H1 (cell line): ENCODE measurements at places on chromosomes 6 and 20.

- DNase-seq: no peak
Observed at GRCh38 chr6:33576668-33577067, 3.4 kb downstream of the BAK1 start.

GRCh38 chr20:49384437-49385434, 97.7 kb downstream of the KCNB1 start:
- DNase-seq: peak; percentile 71

- no peak for DNase-seq
Observed at GRCh38 chr6:31112478-31112877, at the start of gene C6orf15. Gene C6orf15 (minus strand): TSS chr6:31112575. CDS start chr6:31112555, 20 bp downstream.

DNA sequence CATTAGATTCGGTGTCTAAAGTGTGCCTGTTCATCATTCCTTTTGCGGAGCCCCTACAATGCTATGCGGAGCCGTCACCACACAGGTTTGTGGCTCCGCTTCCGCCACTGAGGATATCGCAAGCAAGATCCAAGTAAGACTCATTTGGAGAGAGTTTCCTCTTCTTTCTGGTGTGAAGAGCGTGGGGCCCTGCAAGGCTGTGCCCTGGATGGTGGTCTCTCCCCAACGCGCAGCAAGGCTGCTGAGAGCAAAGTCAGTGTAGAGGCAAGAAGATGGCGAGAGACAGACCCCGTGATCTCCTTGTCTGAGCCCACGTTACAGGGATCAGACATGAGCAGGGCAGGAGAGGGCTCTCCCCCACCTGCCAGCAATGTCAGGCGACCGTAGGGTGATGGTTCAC, 96.3 kb upstream of the AFDN start:
- no peak for DNase-seq

DNA sequence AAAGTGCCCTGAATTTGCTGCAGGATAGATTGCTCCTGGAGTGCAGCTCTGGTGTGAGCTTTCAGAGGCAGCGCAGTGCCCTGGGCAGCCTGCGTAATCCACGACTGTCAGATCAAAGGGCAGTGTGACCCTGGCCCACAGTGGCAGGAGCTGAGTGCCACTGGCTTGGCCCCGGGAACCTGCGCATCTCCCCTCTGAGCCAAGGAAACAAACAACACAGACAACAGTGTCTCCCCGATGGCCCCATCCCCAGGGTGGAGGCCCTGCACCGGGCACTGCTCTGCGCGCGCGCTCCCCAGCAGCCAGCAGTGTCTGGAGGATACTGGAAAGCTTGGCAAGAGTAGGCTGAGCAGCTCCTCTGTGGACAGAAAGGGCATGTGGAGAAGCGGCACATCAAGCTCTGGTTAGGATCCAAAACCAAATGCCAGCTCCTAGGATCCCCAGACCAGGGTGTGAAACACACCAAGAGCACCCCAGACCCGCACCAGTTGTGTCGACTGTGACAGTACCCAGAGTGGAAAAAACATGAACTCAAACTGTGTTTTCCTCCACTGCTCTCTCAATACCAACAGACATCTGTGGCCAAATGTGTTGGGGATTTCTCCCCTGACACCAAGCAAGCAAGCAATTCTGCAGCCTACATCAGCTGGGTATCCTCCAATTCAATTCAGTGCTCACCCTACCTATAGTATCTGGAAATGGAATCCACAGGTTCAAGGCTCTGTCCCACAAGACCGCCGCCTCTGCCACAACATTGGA, 26.7 kb downstream of the RBCK1 start:
- no peak for DNase-seq

GRCh38 chr20:51076786-51077685, 54.1 kb upstream of the KCNG1 start:
- DNase-seq: no peak

DNA sequence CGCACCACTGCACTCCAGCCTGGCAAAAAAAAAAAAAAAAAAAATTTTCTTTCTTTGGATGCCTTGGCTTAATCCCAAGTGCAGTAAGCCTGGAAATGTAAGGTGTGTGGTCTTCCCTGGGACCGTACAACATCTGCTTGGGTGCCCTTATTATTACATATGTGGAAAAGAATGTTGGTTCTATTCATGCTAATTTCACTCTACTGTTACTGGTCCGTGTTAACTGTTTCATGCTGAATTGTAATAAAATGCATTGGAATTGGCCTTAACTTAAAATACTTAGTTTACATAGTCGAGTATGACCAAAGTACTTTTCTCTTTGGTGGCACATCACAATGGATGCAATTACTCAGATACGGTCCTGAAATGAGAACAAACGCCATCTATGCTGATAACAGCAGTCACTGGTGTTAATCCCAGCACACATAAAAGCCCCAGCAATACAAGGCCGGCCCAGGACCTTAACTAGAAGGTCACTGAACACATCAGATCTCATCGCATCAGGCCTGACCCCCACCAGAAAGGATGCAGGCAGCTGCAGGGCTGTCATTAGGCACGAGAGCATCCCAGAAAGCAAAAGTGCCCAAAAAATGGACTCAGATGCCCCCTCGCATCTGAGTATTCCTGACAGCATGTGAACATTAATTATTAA, 1.2 kb downstream of the SERPINB6 start:
- no peak for DNase-seq

DNA sequence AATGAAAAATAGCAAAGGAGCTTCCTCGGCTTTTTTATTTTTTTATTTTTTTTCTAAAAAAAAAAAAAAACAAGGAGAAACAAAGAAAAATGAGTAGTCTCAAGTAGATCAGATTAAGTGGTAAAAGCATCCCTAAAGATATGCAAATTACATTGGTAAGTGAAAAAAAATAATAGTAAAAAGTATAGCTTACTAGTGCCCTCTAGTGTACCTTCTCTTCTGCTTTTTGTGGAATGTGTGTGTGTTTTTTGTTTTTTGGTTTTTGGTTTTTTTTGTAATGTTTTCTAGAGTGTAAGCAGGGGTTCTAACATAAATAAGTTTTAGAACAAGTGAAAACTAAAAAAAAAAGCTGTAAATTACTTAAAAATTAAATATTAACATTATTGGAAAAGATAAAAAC, 1062.0 kb downstream of the HACE1 start:
- DNase-seq: no peak

DNA sequence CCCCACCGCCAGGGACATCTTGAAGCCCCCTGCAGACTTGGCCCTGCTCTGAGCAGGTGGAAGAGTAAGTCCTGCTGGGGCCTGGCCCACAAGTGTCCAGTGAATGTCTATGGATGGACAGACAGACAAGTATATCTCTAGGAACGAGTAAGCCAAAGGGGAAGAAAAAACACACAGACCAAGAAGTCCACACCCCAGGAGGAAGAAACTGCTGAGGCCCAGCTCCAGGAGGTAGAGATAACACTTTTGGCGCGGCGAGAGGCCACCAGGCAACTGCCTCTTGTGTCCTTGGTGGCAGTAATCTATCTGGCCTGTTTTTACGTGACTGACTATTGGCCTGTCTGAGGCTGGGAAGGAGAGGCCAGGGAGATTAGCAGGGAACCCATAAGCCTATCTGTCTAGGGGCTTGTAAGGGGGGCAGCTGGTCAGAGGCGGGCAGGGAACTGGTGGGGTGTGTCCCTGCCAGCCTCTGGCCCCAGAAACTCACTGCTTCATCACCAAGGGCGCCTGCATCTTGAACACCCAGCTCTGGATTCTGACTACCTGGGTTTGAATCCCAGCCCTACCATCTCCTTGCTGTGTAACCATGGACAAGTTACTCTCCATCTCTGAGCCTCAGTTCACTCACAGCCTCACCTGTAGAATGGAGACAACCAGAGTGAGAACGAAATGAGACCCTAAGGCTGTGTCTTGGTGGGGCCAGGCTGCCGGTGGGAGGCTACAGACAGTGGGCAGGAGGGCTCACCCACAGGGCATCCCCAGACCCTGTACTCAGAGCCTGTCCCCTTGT, 31.3 kb downstream of the C20orf203 start:
- no peak for DNase-seq

DNA sequence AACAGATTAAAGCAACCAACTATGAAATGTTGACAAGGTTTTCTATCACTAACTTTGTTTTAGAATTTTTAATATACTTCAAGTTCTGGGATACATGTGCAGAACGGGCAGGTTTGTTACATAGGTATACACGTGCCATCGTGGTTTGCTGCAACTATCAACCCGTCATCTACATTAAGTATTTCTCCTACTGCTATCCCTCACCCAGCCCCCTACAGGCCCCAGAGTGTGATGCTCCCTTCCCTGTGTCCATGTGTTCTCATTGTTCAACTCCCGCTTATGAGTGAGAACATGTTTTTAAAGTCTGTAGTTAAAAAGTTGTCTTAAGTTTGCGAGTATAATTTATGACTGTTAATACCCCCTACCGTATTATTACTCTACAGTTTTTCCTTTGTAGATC, 844.3 kb upstream of the MANEA start:
- no peak for DNase-seq

GRCh38 chr20:19193349-19193748, 19.1 kb upstream of the SLC24A3 start:
- DNase-seq: no peak

GRCh38 chr6:37347670-37348111, 6.1 kb upstream of the RNF8 start:
- no peak for DNase-seq

- DNase-seq: peak; percentile 48
Observed at GRCh38 chr6:55108134-55109130, 65.9 kb upstream of the HCRTR2 start.

DNA sequence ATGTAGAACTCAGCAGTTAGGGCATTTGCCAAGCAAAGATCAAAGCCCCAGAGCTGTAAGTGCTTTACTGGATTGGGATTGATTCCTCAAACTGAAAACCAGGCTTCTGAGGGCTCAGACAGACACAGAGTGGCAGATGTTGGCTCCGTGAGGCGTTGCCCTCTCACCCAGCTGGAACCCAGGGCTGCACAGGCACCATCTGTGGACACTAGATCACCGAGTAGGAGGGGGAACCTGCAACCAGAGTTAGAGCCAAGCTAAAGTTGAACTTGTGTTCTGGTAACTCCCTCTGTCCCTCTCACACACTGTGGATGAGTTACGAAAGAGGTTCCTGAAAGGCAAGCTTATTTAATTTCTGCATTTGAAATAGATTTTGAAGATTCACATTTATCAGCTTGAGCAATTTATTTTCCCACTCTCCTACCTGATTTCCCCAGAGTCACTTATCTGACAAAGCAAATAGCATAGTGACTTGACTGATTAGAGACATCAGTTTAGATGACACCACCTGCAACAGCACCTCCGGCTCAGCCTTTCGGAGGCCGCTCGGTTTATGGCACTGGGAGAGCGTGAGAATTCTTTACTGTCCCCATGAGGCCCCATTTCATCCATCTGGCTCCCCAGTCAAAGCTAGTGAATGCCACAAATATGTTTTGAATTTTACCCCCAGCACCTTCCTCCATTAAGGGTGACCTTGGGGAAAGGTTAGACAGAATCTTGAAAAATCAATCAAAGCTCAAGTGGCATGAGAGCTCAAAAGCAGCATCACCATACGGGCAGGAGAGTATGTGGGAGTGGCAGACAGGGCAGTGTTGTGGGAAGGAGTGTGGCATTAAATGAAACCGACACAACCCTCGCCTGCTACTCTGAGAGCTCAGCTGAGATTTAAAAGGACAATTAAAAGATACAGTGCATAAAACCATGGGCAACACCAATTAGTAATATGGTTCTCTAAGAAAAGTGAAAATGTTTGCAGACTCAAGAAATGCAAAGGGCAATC, 48.5 kb downstream of the RPF2 start:
- DNase-seq: no peak

GRCh38 chr6:81978230-81978629, 225.7 kb upstream of the TENT5A start:
- no peak for DNase-seq

GRCh38 chr20:25496968-25497401, 88.3 kb downstream of the NINL start:
- no peak for DNase-seq
